PC-9 (cell line): ENCODE measurements at places on chromosomes 7 and 10. TPM values are rescaled to one million over a fixed set of nuclear protein-coding genes. Genes with fewer than 3 reads are reported as not detected.
A peak's percentile ranks its signal among the peaks of the same experiment; 100 is the strongest.

- H3K27ac ChIP-seq: no peak overlapping the region
- H3K4me1 ChIP-seq: peaks cover 12% of the 10 kb centered on the region
- peak overlapping the region; percentile 55; the same call in 1 of the 2 replicates for H3K4me3 ChIP-seq
- no peaks in the 10 kb centered on the region for H3K36me3 ChIP-seq
- H3K27me3 ChIP-seq: no peaks in the 10 kb centered on the region
Measured at GRCh38 chr7:157008206-157009169, 2.0 kb downstream of the MNX1 start.

The PCLO gene
- 2.6 and 4.0 TPM in 2 replicates for total RNA-seq

DNA sequence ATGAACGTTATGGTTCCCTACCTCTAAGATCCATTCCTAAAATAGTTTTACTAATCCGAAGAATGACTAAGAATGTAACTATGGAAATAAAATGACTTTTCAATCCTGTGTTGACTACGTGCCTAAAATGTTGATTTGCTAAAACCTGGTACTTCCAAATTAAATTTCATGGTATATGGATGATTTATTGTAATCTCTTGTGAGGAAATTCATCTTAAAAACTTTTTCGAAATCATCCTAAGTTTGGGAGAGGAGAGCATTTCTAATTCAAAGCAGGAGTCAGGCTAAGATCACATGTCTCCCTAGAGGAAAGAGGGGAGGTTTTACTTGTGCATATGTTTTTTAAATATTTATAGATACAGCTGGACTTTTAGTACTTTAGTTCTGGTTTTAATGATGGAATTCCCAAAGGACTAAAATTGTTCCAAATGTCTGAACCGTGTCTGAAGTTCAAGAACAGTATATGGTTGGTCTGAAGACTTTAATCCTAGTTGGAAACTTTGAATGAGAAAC, 483.9 kb downstream of the AUTS2 start:
- H3K4me3 ChIP-seq: no peak overlapping the region
- no peaks in the 10 kb centered on the region for H3K27me3 ChIP-seq
- DNase-seq: no peak
- no peaks in the 10 kb centered on the region for H3K4me1 ChIP-seq
- no peaks in the 10 kb centered on the region for H3K36me3 ChIP-seq

- H3K36me3 ChIP-seq: no peaks in the 10 kb centered on the region
- H3K27me3 ChIP-seq: no peaks in the 10 kb centered on the region
- H3K27ac ChIP-seq: no peak overlapping the region
- H3K4me1 ChIP-seq: peaks cover 9% of the 10 kb centered on the region; the same call in 1 of the 2 replicates
Measured at GRCh38 chr10:92692697-92693533, 3.2 kb downstream of the HHEX start.

GRCh38 chr7:130379921-130380860, at the start of gene CPA1:
Gene CPA1 (plus strand): TSS chr7:130380494. CDS start chr7:130380521, 27 bp downstream.
- H3K27ac ChIP-seq: no peak within 1 kb of the TSS
- H3K36me3 ChIP-seq: no peaks in the 10 kb centered on the region
- no peaks in the 10 kb centered on the region for H3K4me1 ChIP-seq
- H3K27me3 ChIP-seq: no peaks in the 10 kb centered on the region

DNA sequence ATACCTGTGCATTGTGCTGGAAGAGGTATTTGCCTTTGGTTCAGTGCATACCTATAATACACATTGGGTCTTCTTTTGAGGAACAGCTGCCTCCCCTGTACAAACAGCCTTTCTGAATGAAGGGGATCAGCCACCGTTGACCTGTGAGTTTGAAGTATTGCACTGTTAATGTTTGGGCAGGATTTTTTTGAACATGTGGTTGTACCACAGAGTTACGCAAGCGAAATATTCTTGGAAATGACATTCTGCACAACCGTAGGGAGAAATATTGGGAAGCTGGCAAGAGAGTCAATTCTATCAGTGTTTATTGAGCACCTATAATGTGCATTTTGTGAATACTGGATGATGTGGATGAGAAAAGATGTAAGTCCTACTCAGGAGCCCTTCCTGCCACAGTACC, 270.6 kb downstream of the AUTS2 start:
- H3K4me1 ChIP-seq: no peaks in the 10 kb centered on the region
- no peaks in the 10 kb centered on the region for H3K36me3 ChIP-seq
- no peak overlapping the region for H3K4me3 ChIP-seq

DNA sequence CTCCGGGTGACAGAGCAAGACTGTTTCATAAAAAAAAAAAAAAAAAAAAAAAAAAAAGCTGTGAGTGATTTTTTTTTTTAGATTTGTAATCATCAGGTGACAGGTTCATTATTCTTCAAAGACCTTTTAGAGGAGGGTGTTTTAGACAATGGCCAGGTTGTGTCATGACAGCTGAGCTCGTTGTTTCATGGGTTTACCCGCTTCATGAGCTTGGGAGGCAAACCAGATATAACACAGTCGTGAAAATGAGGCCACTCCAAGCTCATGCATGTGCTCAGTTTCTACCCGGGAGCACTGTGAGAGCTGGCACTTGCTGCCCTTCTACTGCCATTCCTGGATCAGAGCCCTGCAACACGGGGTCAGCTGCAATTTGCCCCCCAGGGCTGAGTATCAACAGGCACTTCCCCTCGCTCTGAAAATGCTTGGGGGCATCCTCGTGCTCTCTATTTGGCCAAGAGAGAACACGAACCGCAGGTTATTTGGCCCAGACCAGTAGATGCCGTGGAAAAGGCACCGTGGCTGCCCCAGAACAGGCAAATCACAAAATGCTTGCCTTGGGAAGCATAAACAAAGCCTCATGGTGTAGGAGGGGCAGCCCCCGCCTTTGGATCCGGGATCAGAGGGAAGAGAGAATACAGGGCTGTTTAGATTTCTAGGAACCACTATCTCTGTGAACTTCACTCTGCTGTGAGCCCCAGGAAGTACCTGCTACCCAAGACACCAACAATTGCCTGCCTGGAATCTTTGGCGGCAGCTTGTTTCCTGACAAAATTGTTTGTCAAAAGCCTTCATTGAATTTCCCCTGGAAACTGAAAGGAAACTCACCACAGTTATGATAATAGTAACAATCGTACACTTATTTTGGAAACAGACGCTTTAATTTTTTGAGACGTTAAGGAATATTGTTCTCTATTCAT, 371.0 kb downstream of the FRMD4A start:
- DNase-seq: no peak
- no peaks in the 10 kb centered on the region for H3K4me1 ChIP-seq
- H3K27me3 ChIP-seq: no peaks in the 10 kb centered on the region
- H3K27ac ChIP-seq: no peak overlapping the region

GRCh38 chr7:19102884-19103283, 14.6 kb downstream of the TWIST1 start:
- no peaks in the 10 kb centered on the region for H3K36me3 ChIP-seq
- H3K4me1 ChIP-seq: peaks cover 10% of the 10 kb centered on the region
- no peaks in the 10 kb centered on the region; the same call in 1 of the 2 replicates for H3K27me3 ChIP-seq
- H3K4me3 ChIP-seq: no peak overlapping the region

The EVX1 gene
- not detected in 2 replicates for total RNA-seq
